ENCODE measurements at places on chromosomes 6 and 20.
A peak's percentile ranks its signal among the peaks of the same experiment; 100 is the strongest.

- peaks cover 36% of the 10 kb centered on the region for H3K4me1 ChIP-seq
- H3K27ac ChIP-seq, result peak overlapping the region; percentile 87
- H3K4me3 ChIP-seq, result peak overlapping the region; percentile 91
- peaks cover under 1% of the 10 kb centered on the region for H3K36me3 ChIP-seq
- no peaks in the 10 kb centered on the region for H3K27me3 ChIP-seq
- DNase-seq, result no peak
These were observed 837 bp upstream of the MAD2L1BP start for GRCh38 chr6:43634702-43635303.

- H3K27me3 ChIP-seq, result no peaks in the 10 kb centered on the region
- H3K4me3 ChIP-seq, result no peak overlapping the region
- H3K27ac ChIP-seq, result no peak overlapping the region
These were observed 63.3 kb upstream of the SLC2A12 start for GRCh38 chr6:134115715-134116074.

DNA sequence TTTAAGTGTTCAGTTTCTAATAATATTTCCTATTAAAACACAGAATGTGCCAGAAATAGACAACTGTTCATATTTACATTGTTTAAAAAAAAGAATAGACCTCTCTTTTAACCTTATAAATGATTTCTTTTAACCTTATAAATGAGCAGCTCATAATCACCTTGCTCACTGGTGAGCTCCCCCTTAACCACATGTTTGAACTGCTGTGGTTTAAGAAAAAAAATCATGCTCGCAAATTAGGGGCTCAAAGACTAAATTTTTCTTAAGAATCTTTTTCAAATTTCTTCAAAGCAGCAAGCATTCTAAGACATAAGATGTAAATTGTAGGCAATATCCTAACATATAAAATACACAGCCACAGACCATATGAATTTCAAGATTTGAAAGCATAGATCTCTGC is 32.8 kb downstream of the FAM8A1 start:
- H3K4me1 ChIP-seq, result peaks cover 27% of the 10 kb centered on the region
- H3K27ac ChIP-seq, result no peak overlapping the region
- no peak overlapping the region for H3K4me3 ChIP-seq
- H3K27me3 ChIP-seq, result no peaks in the 10 kb centered on the region

DNA sequence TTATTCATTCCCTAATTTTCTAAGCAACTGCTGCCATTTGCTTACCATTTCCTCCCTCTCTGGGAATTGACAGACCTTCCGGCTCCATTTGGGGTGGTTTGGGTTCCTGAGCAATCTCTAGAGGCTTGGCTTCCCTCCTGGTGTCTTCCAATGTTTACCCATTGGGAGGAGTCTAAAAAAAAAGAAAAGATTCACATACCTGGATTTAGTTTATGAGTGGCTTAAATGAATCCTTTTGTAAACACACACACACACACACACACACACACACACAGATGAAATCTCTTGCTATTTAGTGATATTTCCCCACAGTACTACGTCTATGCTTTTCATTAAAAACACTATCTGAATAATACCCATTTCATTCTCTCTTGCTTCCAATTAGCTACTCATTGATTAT is 48.3 kb upstream of the TRAF3IP2 start:
- H3K27me3 ChIP-seq, result no peaks in the 10 kb centered on the region
- DNase-seq, result no peak
- no peaks in the 10 kb centered on the region for H3K36me3 ChIP-seq
- H3K4me3 ChIP-seq, result no peak overlapping the region

- H3K27ac ChIP-seq, result peak overlapping the region; percentile 7
- no peaks in the 10 kb centered on the region for H3K4me1 ChIP-seq
These were observed 25.3 kb upstream of the KIF3B start for GRCh38 chr20:32252189-32252588.

Measured in naive thymus-derived CD4-positive, alpha-beta T cell (primary cell).